ENCODE measurements at places on chromosomes 13 and 19.
A peak's percentile ranks its signal among the peaks of the same experiment; 100 is the strongest.

DNA sequence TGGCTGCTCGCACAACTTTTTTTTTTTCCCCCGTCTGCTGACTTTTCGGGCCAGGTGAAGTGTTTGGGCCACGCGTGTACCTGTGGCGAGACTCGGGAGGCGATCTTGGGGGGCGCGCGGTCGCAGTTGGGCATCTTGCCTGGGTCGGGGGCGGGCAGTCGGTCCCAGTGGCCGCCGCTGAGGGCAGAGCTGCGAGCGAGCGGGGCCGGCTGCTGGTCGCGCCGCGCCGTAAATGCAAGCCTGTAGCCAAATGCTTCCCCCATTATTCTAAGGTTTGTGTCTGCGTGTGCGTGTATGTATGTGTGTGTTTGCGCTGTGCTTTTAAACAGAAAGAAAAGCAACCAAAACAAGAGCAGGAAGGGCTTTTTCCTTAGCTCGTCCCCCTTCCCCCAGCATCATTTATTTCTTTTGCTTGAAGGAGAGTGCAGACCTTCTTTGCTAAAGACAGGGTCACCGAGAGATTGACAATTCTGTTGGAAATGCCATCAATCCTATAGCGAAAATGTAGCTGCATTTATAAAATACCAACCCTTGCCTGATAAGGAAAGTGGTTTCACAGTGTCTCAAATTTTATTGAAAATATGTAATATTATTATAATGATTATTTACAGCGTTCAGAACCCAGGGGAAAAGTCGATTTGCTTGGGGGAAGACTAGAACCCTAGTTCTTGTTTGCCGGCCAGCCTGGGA lies 143.2 kb upstream of the ZNF536 start:
- no peak for DNase-seq

- no peak for DNase-seq
Measured at GRCh38 chr13:101930331-101930730, 471.5 kb downstream of the FGF14 start.

- no peak for DNase-seq
Measured at GRCh38 chr19:51144482-51145045, 2.5 kb downstream of the SIGLEC7 start.

DNA sequence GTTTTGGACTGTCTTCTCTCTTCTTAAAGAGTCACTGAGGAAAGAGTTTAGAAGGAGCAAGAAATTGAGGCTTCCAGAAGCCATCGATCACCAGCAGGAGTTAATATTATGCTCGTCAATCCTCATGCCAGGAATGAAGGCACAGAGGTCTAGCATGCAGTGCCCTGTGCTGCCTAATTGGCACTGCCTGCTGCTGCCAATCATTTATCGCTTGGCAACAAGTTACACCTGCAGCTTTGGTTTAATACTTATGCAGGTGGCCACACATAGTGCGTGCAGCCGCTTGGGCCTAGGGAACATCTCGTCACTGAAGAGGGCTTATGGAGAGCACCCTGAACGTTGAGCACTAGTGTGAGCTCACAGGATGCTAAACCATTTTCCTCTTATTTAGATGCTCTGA lies 2.7 kb upstream of the SOX1 start:
- DNase-seq, result no peak

- no peak for DNase-seq
Measured at GRCh38 chr19:15974856-15975255, 26.0 kb downstream of the OR10H4 start.

DNA sequence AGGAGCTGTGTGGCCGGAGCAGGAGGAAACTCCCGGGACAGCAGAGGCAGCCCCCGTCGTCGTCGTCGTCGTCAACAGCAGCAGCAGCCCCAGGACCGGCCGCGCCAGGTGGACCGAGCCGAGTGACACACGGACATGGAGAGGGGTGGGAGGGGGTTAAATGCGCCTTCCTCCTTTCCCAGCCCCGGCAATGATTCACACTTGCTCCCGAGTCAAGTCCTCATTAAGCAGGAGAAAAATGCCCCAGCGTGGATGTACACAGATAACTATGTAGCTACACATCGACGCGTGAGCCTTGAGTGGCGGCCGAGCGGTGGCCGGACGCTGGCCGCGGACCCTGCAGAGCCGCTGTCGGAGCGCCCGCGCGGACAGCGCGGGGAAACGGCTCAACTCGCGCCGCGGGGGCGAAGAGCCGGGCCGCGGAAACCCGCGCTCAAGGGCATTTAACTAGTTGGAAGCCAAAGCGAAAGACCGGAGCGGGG lies 645 bp downstream of the UBL3 start:
- DNase-seq, result no peak

- DNase-seq, result no peak
Measured at GRCh38 chr19:39218230-39219007, 14.4 kb upstream of the SYCN start.

DNA sequence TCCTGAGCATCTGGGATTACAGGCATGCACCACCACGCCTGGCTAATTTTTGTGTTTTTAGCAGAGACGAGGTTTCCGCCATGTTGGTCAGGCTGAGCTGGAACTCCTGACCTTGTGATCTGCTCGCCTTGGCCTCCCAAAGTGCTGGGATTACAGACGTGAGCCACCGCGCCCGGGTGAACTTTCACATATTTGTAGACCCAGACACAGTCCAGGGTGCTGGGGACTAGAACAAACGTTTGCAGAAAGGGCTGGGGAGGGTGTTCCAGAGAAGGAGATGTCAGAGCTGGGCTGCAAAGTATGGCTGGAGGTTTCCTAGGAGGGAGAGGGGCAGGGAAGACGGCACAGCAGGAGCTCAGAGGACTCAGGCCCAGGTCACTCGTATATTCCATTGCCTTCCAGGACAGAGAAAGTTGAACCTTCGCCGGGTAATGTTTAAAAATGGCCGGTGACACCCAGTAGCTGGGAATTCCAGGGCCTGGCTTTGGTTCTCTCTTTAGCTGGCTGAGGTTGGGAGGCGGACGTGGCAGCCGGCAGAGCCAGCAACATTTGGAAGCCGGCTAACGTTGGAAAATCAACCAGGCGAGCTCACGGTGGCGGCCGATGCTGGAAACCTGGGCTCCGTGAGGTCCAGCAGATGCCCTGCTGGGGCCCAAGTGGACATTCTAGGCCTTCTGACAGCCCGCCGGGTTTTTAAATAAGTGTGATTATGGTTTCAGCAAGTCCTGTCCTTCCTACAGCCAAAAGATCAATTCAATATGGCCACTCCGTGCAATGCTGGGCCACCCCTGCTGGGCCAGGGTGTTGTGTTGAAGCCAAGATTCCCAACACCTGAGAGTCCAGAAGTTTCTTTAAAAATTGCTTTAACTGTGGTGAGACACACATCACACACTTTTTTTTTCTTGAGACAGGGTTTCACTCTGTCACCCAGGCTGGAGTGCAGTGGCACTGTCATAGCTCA lies 41.5 kb downstream of the NFIC start:
- DNase-seq, result no peak

DNA sequence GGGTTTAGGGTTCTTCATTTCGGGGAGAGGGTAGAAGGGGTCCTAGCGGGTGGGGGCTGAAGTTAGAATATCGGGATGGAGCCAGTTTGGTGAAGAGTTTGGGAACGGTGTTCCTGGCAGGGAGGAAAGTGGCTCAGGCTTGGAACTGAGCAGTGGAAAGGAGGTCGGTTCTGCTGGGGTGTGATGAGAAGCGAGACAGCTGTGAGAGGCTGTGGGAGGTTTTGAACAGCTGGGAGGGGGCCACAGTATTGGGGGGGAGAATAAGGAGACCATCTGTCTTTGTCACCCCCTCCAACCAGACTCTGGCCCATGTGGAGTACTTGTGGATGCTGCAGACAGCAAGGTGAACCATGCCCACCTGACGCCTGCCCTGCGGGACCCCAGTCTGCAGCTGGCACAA lies 1.0 kb upstream of the TM6SF2 start:
- DNase-seq, result no peak

- DNase-seq, result no peak
Measured at GRCh38 chr13:78401873-78402707, 201.3 kb downstream of the POU4F1 start.

GRCh38 chr13:109698779-109699178 lies 87.6 kb downstream of the IRS2 start:
- DNase-seq, result no peak

DNA sequence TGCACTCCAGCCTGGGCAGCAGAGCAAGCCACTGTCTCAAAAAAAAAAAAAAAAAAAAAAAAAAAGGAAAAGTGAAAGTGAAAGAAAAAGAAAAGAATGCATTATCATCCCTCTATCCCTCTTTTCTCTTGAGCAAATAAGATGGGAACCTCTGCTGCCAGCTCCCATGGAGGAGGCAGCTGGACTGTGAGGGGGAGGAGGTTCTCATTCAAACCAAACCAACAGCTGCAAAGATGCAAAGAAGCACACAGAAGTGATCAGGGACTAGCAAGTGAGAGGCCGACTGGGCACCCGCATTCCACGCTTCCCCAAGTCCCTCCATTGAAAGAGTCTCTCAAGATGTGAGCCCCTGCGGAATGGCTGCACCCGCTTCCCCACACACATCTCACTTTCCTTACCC lies 63.5 kb downstream of the TSHZ3 start:
- DNase-seq, result no peak

- no peak for DNase-seq
Measured at GRCh38 chr13:33213024-33213768, 72.4 kb downstream of the STARD13 start.

DNA sequence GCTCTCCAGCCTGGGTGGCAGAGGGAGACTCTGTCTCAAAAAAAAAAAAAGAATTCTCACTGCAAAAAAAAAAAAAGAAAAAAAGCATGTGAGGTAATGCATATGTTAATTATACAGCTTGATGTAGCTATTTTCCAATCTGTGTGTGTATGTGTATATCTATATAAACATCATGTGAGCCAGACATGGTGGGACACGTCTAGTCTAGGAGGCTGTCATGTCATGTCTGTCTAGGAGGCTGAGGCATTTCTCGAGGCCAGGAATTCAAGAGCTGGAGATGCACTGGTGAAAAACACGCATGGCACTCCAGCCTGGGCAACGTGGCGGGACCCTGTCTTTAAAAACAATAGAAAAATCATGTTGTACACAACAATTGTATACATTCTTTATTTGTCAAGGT lies 6.9 kb upstream of the SBK3 start:
- no peak for DNase-seq

- DNase-seq, result no peak
Measured at GRCh38 chr13:73075546-73075945, 16.7 kb downstream of the KLF5 start.

GRCh38 chr13:111856571-111856970 lies 210.4 kb upstream of the SOX1 start:
- no peak for DNase-seq

DNA sequence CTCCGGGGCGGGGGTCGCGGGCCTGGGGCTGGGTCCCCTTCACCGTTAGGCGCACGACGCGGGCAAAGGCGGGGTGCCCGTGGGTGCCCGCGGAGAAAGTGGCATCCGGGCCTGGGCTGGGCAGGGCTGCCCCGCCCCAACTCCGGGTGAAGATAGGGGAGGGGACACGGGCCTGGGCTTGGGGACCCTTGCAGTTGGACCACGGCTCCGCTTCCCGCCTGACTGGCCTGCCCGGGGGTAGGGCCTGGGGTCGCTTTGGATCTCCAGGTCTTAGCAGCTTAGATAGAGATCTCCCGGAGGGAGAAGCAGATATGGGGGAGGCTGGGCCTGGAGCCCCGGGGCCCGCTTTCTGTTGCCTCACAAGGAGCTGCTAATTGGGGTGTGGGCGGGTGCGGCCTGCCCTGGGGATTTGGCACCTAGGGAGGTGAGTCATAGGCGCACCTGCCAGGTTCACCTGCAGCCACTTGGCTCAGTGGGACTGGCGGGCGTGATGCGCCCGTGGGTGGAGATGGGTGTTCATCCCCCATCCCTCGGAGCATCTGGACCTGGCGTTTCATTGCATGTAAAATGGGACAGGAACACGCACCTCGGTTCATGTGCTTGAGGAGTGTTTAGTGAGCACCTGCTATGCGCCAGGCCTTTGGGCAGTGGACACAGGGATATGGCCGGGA lies 585 bp downstream of the MAP1S start:
- DNase-seq, result peak; percentile 10
